ENCODE measurements at places on chromosomes 1 and 21. TPM values are rescaled to one million over a fixed set of nuclear protein-coding genes. Genes with fewer than 3 reads are reported as not detected.

PADI2 gene
- total RNA-seq = 0.49 TPM

SH3GLB1 gene
- 114 TPM for total RNA-seq

TMPRSS2 gene
- not detected for total RNA-seq

CHD5 gene
- 0.19 TPM for total RNA-seq

TESK2 gene
- 1.4 TPM for total RNA-seq

DNA sequence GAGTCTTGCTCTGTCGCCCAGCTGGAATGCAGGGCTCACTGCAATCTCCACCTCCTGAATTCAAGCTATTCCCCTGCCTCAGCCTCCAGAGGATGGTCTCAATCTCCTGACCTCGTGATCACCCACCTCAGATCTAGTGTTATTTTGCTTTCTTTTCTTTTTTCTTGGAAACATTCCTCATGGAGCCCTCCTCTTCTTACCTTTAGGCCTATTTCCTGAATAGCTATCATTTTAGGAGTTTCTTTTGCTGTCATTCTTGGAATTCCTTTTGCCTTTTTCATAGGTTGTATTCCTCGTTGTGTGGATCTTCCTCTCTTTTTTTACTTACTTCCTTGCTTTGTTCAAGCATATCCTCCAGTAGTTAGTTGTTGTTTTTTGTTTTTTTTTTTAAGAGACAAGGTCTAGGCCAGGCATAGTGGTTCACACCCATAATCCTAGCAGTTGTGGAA is 173.8 kb downstream of the RASAL2 start:
- H3K27me3 ChIP-seq = no peaks in the 10 kb centered on the region
- H3K4me1 ChIP-seq = peaks cover 59% of the 10 kb centered on the region
- H3K36me3 ChIP-seq = no peaks in the 10 kb centered on the region

DNA sequence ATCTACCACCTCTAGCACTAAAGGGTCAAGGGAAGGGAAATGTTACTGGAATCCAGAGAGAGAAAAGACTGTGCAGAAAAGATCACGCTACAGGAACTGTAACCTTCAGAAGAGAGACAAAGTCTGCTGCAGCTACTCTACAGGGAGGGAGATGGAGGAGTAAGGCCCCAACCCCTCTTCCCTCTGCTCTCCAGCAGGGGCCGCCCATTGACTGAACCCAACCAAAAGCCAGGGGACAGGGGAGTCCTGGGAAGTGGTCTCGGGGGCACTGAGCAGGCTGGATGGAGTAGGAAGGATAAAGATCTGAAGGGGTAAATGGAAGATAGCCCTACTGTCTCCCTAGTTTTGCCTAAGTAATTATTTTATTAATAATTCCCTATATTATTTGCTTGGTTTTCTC is 72.8 kb upstream of the NR5A2 start:
- H3K4me1 ChIP-seq = no peaks in the 10 kb centered on the region
- H3K36me3 ChIP-seq = no peaks in the 10 kb centered on the region
- no peak overlapping the region for H3K4me3 ChIP-seq
- H3K27ac ChIP-seq = no peak overlapping the region
- H3K27me3 ChIP-seq = no peaks in the 10 kb centered on the region
- DNase-seq = no peak

DNA sequence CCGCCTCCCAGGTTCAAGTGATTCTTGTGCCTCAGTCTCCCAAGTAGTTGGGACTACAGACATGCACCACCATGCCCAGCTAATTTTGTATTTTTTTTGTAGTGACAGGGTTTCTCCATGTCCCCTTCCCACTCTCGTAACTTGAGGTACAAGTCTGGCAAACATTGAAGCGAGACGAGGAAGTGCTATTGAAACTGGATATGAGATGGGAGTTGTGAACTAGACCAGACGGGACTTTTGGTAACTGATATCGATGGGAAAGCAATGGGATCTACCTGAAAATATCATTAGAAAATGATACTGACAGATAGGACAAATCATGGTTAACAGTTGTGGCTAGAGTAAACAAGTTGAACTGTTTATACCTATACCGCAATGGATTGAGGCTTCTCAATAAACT is 95.2 kb upstream of the TRABD2B start:
- H3K4me1 ChIP-seq = no peaks in the 10 kb centered on the region
- H3K27me3 ChIP-seq = peaks cover 77% of the 10 kb centered on the region
- no peak overlapping the region for H3K27ac ChIP-seq
- no peak overlapping the region for H3K4me3 ChIP-seq
- H3K36me3 ChIP-seq = no peaks in the 10 kb centered on the region

DNA sequence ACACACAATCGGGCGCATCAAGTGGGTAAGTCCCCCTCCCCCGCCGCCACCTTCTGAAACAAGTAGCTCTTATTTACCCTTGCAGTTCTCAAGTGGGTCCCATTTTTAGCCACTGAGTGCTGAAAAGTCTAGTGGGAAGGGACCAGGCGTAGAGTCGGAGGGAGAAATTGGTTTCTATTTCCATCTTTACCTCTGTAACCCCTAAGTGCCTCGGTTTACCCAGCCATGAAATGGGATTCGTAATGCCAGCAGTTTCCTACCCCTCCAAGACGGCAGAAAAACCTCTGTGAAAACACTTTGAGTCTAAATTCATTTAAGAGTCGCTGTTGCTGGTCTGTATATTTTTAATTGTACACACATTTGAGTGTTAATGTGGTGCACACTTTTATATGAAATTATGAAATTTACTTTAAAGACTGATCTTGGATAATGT is 928 bp downstream of the TLCD4 start:
- no peaks in the 10 kb centered on the region for H3K36me3 ChIP-seq
- no peak for DNase-seq
- H3K4me3 ChIP-seq = peak overlapping the region; percentile 83
- H3K27ac ChIP-seq = peak overlapping the region; percentile 92

- no peaks in the 10 kb centered on the region for H3K27me3 ChIP-seq
- H3K4me1 ChIP-seq = peaks cover 96% of the 10 kb centered on the region
- no peak overlapping the region for H3K4me3 ChIP-seq
- no peaks in the 10 kb centered on the region for H3K36me3 ChIP-seq
- H3K27ac ChIP-seq = peak overlapping the region; percentile 74
Measured at GRCh38 chr1:208225954-208226937, 17.9 kb downstream of the PLXNA2 start.

DNA sequence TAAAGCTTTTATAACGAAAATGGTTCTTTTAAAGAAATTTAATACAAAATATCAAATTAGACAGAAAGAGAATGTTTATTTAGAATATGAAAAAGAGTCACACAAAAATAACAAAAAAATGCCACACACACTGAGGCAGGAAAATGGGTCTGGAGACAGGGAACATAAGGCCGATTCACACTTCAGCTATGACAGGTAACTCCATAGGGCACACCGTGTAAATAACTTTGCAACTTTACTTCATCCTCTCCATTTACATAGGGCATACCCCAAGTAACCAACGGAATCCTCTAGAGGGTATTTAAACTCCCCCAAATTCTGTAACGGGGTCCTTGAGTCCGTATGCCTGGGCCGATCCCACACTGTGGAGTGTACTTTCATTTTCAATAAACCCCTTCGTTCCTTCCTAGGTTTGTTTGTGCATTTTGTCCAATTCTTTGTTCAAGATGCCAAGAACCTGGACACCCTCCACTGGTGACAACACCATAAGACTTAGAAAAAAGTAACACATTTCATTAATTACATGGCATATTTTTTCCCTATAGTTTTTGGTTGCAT is 23.1 kb upstream of the PTGS2 start:
- H3K27ac ChIP-seq = no peak overlapping the region
- no peak overlapping the region for H3K4me3 ChIP-seq
- H3K27me3 ChIP-seq = no peaks in the 10 kb centered on the region
- H3K36me3 ChIP-seq = no peaks in the 10 kb centered on the region

DNA sequence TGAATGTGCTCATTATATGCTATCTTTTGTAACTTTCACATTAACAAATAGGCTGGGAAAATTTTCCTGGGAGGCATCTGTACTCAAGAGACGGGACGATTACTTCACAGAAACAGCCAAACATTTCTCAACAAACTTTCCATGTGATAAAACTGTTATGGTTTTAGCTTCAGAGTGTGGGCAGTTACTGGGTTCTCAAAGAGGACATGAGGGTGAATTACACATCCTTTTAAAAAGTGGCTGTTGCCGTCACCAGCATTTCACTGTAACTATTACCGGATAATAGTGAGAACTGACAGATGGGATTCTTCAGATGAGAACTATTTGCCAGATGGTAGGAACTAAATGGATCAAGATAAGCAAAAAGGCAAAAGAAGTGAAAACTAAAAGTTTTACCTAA is 109.1 kb downstream of the APP start:
- H3K4me1 ChIP-seq = peaks cover 45% of the 10 kb centered on the region
- DNase-seq = no peak
- H3K27me3 ChIP-seq = no peaks in the 10 kb centered on the region
- H3K36me3 ChIP-seq = no peaks in the 10 kb centered on the region

DNA sequence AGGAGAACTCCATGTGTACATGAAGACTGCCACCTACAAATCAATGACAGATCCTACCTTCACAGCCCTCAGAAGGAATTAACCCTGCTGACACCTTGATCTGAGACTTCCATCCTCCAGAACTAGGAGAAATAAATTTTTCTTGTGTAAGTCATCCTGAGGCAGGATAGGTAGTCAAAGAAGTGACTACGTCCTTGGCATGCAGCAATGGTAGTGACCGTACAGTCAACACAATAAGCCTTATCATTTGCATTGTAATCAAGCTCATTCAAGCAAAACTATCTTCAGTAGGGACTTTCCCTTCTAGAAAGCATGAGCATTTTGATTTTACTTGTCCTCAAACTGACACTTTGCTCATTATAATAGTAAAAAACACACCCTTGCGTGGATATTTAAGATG is 64.0 kb upstream of the KCNK1 start:
- H3K4me3 ChIP-seq = no peak overlapping the region
- no peaks in the 10 kb centered on the region for H3K4me1 ChIP-seq
- H3K27ac ChIP-seq = no peak overlapping the region
- no peaks in the 10 kb centered on the region for H3K36me3 ChIP-seq

DNA sequence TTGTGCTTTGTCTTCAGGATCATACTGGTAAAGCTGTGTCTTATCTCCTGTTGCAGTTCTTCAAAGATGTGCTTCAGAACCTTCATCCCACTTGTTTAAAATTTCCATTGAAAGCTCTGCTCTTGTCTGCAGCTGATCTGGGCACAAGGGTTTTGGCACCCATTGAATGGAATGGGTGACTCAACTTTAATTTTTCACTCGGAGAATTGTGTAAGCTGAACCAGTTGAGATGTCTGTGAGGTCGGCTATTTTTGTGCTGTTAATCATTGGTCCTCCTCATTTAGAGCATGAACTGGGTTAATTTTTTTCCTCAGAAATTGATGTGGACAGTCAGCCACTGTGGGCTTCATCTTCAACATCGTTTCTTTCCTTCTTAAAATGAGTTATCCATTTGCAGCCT is 252.1 kb downstream of the TM2D1 start:
- no peaks in the 10 kb centered on the region for H3K36me3 ChIP-seq
- H3K4me3 ChIP-seq = no peak overlapping the region
- H3K27me3 ChIP-seq = peaks cover 4% of the 10 kb centered on the region
- H3K27ac ChIP-seq = no peak overlapping the region
- no peak for DNase-seq

DNA sequence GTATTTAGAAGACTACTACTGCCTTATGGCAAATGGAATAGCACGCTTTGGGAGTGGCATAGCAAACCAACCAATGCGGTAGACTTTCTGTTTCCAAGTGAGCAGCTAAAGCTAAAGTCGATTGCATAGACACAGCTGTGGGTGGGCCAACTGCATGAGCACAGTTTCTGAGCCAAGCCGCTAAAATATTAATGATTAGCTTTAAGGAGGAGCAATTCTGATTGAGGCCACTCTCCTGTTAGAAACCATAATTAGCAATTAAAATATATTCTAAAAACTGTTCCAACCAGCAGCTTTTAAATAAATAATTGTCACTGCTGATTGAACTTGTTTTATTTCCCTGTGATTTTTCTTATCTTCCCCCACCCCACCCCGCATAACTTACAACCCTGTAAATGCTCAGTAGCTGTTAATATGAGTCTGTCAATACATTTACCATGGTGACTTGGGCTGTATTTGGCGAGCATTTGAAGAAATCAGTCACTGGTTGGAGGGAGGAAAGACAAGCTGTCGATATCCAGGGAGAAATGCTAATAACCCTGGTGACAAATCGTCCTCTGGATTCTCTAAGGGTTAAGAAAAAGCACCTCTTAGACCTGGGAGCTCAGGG is 32.2 kb downstream of the RNF220 start:
- DNase-seq = no peak
- no peak overlapping the region for H3K27ac ChIP-seq
- no peaks in the 10 kb centered on the region for H3K4me1 ChIP-seq
- H3K36me3 ChIP-seq = no peaks in the 10 kb centered on the region

DNA sequence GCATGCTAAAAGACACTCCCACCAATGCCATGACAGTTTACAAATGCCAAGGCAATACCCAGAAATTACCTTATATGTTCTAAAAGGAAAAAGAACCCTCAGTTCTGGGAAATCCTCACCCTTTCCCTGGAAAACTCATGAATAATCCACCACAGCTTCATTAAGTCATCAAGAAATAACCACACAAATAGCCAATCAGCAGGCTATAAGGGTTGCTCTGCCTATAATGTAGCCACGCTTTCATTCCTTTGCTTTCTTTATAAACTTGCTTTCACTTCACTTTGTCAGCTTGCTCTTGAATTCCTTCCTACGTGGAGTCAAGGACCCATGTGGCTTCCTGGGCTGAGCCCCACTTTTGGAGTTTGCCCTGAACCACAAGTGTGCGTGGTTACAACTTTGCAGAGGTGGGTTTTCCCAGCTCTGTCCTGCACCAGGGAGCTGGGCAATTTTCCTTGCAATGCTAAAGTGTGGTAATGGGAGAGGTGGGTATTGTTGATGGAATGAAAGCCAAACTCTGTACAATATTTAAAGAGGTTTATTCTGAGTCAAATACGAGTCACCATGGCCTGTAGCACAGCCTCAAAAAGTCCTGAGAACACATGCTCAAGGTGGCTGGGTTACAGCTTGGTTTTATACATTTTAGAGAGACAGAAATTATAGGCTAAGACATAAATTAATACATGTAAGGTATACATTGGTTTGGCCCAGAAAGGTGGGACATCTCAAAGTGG is 42.2 kb upstream of the COG2 start:
- DNase-seq = no peak
- H3K4me3 ChIP-seq = no peak overlapping the region
